CD14-positive monocyte (primary cell): ENCODE measurements at places on chromosomes 1 and 21.
A peak's percentile ranks its signal among the peaks of the same experiment; 100 is the strongest.

- DNase-seq: peak; percentile 39
Measured at GRCh38 chr21:38661197-38661871, 144.4 kb upstream of the ETS2 start.

GRCh38 chr1:15796086-15796462, 11.4 kb downstream of the UQCRHL start:
- no peak for DNase-seq

DNA sequence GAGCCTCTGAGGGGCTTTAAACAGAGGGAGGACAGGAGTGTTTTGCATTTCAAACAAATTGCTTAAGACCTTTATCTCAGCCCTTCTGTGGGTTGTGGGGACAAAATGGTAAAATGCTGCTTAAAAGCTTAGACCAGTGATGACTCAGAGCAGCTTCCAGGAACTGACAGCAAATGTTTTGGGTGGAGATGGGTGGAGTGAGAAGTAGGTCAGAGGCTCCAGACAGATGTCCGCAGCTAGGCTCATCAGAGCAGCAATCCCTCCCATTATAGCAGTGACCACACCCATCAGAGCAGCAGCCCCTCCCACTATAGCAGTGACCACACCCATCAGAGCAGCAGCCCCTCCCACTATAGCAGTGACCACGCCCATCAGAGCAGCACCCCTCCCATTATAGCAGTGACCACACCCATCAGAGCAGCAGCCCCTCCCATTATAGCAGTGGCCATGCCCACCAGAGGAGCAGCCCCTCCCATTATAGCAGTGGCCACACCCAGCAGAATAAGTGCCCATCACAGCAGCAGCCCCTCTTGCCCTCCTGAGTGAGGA, 532.2 kb downstream of the MATN1 start:
- DNase-seq: peak; percentile 18

DNA sequence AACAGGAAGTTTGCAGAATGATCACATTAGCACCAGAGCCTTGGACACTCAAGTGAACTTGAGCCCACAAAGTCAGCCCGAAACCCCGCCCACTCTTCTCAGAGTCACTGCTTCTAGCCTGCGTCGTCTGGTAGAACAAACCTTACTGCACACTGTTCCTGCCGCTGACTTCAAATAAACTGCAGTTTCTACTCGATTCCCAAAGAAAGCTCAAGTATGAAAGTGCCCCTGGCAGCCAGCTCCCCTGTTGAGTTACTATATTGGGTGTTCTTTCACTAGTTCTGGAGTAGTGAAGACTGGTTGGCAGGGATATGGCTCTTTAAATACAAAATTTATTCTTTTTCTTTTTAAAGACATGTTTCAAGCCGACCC, 164.7 kb downstream of the GALNT2 start:
- DNase-seq: no peak

- no peak for DNase-seq
Measured at GRCh38 chr1:228081144-228081543, 1.4 kb upstream of the ARF1 start.

- DNase-seq: no peak
Measured at GRCh38 chr1:150106341-150106740, 38.8 kb downstream of the VPS45 start.

GRCh38 chr1:114669562-114670082, at the start of gene DENND2C:
DENND2C (minus strand) TSS chr1:114670049; CDS start chr1:114625984, 44,065 bp downstream.
- no peak for DNase-seq

- no peak for DNase-seq
Measured at GRCh38 chr21:32716486-32716885, 11.3 kb downstream of the SYNJ1 start.
